ENCODE measurements at places on chromosomes 7 and 10. TPM values are rescaled to one million over a fixed set of nuclear protein-coding genes. Genes with fewer than 3 reads are reported as not detected.

The ASIC3 gene
- 10.8 TPM for total RNA-seq

DNA sequence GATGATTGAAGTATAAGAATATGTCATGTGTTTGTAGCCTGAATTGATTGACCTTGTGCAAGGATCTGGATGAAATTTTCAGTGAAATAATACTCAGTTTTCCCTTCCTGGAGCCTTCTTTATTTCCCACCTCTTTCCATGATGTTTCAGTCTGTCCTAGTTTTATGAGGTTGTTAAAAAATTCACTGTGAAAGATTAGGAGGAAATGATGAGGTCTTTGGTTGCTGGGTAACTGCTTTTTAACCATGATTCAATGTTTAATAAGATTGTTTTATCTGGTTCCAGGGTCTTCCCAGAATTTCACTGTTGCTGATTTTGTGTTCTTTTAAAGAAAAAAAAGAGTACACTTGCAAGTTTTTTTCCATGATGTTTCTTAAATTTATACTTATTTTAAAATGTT lies 221.5 kb downstream of the MBL2 start:
- no peak for DNase-seq

The TUBB8 gene
- total RNA-seq: 1.1 TPM

DNA sequence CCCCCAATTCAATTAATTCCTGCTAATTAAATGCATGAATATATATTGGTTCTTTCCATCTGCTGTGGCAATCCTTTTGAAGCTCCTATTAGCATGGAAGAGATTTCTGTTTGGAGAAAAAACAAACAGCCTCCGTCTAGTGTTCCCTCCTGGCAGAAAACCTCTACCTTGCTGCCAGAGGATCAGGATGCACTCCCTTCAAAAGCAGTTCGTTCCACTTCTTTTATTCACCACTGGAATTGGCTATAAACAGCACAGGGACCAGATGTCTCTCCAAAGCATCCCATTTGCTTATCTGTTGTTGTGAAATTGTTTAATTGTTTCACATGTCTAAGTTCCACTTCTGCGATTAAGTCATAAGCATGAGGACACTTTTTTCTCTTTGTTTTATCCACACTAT lies 77.8 kb upstream of the PTN start:
- DNase-seq: no peak

The PNLIP gene
- total RNA-seq: not detected

The AKR1D1 gene
- total RNA-seq: not detected

- no peak for DNase-seq
Measured at GRCh38 chr7:101707587-101707986, 78.5 kb upstream of the MYL10 start.
